Stomach (tissue), 19 donors: ENCODE measurements at places on chromosomes 3 and 15. TPM values are rescaled to one million over a fixed set of nuclear protein-coding genes. Genes with fewer than 3 reads are reported as not detected.

TERB2 gene
- polyA plus RNA-seq, result not detected

PTPRG gene
- polyA plus RNA-seq, result 2.4 TPM

CPEB1 gene
- 1.2 TPM for polyA plus RNA-seq

BTD gene
- 8.1 TPM for polyA plus RNA-seq

LDHAL6B gene
- polyA plus RNA-seq, result not detected

TNK2 gene
- polyA plus RNA-seq, result 20.1 TPM

CXCR6 gene
- 0.31 TPM for polyA plus RNA-seq

HYKK gene
- polyA plus RNA-seq, result 5.9 TPM

GOLGA8Q gene
- not detected for polyA plus RNA-seq

DNA sequence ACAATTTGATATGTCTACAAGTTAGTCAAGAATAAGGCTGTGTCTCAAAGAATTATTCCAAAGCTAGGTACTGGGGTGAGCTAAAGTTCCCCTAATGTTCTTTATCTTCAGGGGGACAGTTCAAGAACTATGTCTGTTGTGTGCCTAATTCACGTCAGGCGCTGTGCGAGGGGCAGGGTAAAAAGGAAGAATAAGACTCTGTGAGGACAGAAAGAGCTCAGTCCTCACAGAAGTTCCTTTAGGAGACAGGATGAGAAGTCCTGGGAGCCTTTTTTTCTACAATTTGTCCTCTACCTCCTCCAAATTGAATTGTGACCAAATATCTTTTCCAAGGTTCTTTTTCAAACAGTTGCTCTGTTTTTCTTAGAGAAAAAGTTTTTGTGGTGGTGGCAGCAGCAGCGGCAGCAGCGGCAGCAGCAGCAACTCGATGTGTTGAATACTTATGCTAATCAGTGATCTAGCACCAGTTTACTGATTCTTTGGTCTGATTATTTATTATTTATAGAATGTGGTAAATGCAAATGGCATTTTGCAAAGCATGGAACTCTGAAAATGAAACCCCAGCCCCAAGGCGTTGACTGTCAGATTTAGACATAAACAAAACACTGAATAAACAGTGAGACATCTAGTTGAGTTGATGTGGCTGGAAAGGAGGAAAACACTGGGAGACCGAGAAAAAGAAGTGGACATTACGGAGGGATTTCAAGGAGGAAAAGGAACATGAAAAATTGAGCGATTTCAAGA is 88.6 kb downstream of the GTPBP8 start:
- H3K4me1 ChIP-seq, result no peaks in the 10 kb centered on the region
- DNase-seq, result no peak
- peak overlapping the region; percentile 66 for H3K27ac ChIP-seq
- no peak overlapping the region for H3K4me3 ChIP-seq
- no peaks in the 10 kb centered on the region for H3K36me3 ChIP-seq

GRCh38 chr15:41876689-41877088 is 17.2 kb downstream of the SPTBN5 start:
- no peak overlapping the region for H3K4me3 ChIP-seq
- no peaks in the 10 kb centered on the region for H3K36me3 ChIP-seq

DNA sequence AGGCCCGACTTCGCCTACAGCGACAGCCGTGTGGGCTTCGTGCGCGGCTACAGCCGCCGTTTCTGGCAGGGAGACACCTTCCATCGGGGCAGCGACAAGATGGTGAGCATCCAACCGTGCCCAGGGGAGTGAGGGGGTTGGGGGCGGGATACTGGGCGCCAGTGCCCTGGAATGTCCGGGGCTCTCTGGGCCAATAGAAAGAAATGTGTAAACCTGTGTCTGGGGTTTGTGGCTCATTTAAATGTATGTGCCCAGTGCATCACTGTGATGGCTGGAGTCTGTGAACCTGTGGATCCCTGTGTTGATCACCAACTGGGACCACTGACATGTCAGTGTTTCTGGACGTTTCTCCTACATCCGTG is 423 bp downstream of the CHAC1 start:
- H3K4me3 ChIP-seq, result peak overlapping the region; percentile 78
- H3K36me3 ChIP-seq, result no peaks in the 10 kb centered on the region
- H3K27me3 ChIP-seq, result no peaks in the 10 kb centered on the region

GRCh38 chr3:138066383-138066782 is 49.0 kb downstream of the DZIP1L start:
- DNase-seq, result no peak
- H3K4me3 ChIP-seq, result no peak overlapping the region
- H3K36me3 ChIP-seq, result peaks cover 77% of the 10 kb centered on the region
- H3K27me3 ChIP-seq, result no peaks in the 10 kb centered on the region
- peaks cover 3% of the 10 kb centered on the region for H3K4me1 ChIP-seq

- no peak overlapping the region for H3K27ac ChIP-seq
- H3K4me1 ChIP-seq, result no peaks in the 10 kb centered on the region
Measured at GRCh38 chr3:170096342-170096741, 58.5 kb downstream of the GPR160 start.

- H3K36me3 ChIP-seq, result no peaks in the 10 kb centered on the region
- no peak overlapping the region for H3K27ac ChIP-seq
- H3K4me1 ChIP-seq, result no peaks in the 10 kb centered on the region
- H3K27me3 ChIP-seq, result no peaks in the 10 kb centered on the region
- H3K4me3 ChIP-seq, result no peak overlapping the region
Measured at GRCh38 chr3:179876440-179876839, 160.3 kb downstream of the PEX5L start.

GRCh38 chr3:179902061-179902460 is 134.7 kb downstream of the PEX5L start:
- H3K4me1 ChIP-seq, result peaks cover 4% of the 10 kb centered on the region
- H3K4me3 ChIP-seq, result no peak overlapping the region
- no peak for DNase-seq
- H3K36me3 ChIP-seq, result no peaks in the 10 kb centered on the region
- H3K27ac ChIP-seq, result no peak overlapping the region
- H3K27me3 ChIP-seq, result no peaks in the 10 kb centered on the region

DNA sequence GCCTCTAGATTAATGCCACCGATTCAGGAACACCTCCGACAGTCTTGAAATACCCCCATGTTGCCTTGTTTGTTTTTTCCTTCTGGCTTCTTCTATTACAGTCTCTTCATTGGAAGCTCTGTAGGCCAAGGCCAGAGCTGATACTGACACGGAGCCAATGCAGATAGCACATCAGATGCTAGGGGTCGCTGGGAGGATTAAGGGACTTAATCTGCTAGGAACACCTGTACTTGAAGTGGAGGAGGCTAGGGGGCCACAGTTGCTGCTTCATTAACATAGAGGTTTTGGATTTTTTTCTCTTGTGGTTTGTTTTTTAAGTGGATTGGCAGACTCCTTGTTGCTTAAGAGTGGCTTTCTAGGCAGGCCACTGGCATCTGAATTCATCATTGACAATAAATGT is 49.6 kb downstream of the PARP14 start:
- no peak overlapping the region for H3K27ac ChIP-seq
- no peaks in the 10 kb centered on the region for H3K4me1 ChIP-seq
- H3K36me3 ChIP-seq, result peaks cover 32% of the 10 kb centered on the region
- DNase-seq, result no peak
- no peaks in the 10 kb centered on the region for H3K27me3 ChIP-seq

DNA sequence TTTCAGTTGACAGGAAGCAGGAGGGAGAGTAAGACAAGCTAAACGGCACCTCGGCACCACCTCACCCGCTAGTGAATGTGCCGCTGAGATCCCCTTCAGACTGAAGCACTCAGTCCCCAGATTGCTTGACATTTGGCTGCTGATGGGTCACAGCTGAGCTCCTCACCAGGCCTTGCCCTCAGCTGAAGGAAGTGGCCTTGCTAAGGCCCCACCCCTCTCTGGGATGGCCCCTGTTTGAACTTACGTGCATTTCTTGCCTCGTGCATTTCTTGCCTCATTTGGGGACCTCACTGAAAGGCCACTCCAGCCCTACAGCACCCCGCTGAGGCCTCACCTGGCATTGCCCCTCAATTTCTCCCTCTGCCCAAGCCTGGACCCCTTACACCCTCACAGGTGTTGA is 39.8 kb downstream of the EOGT start:
- H3K27ac ChIP-seq, result no peak overlapping the region
- H3K4me3 ChIP-seq, result no peak overlapping the region
- no peaks in the 10 kb centered on the region for H3K4me1 ChIP-seq
- H3K36me3 ChIP-seq, result peaks cover 40% of the 10 kb centered on the region

- peaks cover 85% of the 10 kb centered on the region for H3K4me1 ChIP-seq
- H3K4me3 ChIP-seq, result no peak overlapping the region
- peaks cover 22% of the 10 kb centered on the region for H3K27me3 ChIP-seq
- peak overlapping the region; percentile 95 for H3K27ac ChIP-seq
- DNase-seq, result no peak
- no peaks in the 10 kb centered on the region for H3K36me3 ChIP-seq
Measured at GRCh38 chr3:53158765-53159155, 2.2 kb upstream of the PRKCD start.

GRCh38 chr3:37862219-37862902 is 681 bp downstream of the CTDSPL start:
- H3K27me3 ChIP-seq, result no peaks in the 10 kb centered on the region
- no peaks in the 10 kb centered on the region for H3K36me3 ChIP-seq
- H3K4me3 ChIP-seq, result peak overlapping the region; percentile 69
- H3K4me1 ChIP-seq, result peaks cover 45% of the 10 kb centered on the region

DNA sequence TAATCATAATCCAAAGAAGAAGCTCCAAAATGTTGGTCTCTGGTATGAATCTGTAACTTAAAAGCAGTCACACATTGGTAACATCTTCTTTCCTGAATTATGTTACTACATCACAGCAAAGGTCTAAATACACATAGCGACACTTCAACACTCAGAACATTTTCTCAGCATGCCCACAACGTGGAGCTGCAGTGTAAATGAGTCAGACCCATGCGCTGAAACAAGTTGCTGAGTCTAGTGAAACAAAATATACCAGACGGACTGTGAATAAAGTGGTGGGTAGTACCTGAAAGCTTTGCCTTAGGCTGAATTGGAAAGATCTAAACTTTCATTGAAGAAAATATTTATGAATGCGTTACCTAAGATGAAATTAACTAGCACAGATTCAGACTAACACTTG is 33.2 kb upstream of the GOLGA8B start:
- H3K4me1 ChIP-seq, result no peaks in the 10 kb centered on the region
- DNase-seq, result no peak
- H3K36me3 ChIP-seq, result no peaks in the 10 kb centered on the region
- peaks cover 4% of the 10 kb centered on the region for H3K27me3 ChIP-seq

DNA sequence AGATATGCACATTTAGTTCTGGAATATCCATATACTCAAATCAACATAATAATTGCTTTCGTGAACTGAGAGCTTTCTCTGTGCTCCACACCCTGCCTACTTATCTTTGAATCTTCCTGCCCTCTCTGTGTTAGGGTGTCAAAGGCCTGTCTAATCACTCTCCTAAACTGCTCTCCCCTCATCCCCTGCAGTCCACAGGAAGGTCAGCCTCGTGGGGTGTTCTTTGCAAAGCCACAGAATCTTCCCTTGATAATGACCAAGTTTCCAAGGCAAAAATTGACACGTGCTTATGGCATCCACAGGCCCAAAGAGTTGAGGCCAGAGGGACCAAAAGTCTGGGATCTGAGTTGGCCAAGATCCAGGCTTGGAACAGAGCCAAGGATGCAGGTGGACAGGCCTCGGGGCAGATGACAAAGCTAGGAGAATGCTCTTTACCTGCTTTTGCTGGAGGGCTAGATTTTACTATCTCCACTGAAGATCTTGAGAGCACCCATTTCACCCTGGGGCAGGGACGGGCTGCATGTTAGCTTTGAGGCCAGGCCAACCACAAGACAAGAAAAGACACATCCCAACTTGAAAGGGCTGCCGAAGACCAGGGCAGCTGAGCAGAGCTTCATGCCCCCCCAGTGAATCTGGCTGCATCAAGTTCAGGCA is 20.4 kb downstream of the BHLHE40 start:
- peaks cover 5% of the 10 kb centered on the region for H3K4me1 ChIP-seq
- H3K4me3 ChIP-seq, result no peak overlapping the region
- H3K27me3 ChIP-seq, result no peaks in the 10 kb centered on the region
- no peak overlapping the region for H3K27ac ChIP-seq

DNA sequence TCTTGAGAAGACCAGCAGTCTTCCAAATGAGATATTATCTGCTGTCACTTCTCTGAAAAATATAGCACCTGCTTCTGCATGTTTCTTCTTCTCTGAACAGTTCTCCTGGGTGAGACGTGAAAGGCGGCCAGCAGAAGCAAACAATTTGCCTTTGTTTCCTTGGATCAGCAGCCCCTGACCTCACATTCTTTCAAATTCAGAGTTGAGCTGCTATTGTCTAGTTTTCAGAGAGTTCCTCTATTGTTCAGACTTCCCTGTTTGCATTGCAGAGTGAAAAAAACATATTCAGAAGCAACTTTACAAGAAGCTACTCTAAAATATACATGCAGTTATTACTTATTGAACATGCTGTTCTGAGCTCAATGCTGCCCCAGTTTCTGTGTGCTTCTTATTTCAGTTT is 653.6 kb downstream of the NAALADL2 start:
- H3K4me1 ChIP-seq, result no peaks in the 10 kb centered on the region
- no peaks in the 10 kb centered on the region for H3K27me3 ChIP-seq
- H3K4me3 ChIP-seq, result no peak overlapping the region
- no peak for DNase-seq
- H3K27ac ChIP-seq, result no peak overlapping the region

GRCh38 chr15:83682476-83683088 is 28.7 kb downstream of the ADAMTSL3 start:
- peak; percentile 35 for DNase-seq
- H3K27me3 ChIP-seq, result no peaks in the 10 kb centered on the region
- no peak overlapping the region for H3K4me3 ChIP-seq
- no peaks in the 10 kb centered on the region for H3K4me1 ChIP-seq
- H3K27ac ChIP-seq, result no peak overlapping the region

GRCh38 chr15:73295630-73296286 is 73.0 kb downstream of the HCN4 start:
- H3K27me3 ChIP-seq, result no peaks in the 10 kb centered on the region
- H3K4me3 ChIP-seq, result no peak overlapping the region
- DNase-seq, result no peak
- H3K36me3 ChIP-seq, result peaks cover 88% of the 10 kb centered on the region
- no peaks in the 10 kb centered on the region for H3K4me1 ChIP-seq
- H3K27ac ChIP-seq, result no peak overlapping the region

- no peak overlapping the region for H3K4me3 ChIP-seq
- H3K27me3 ChIP-seq, result no peaks in the 10 kb centered on the region
- no peaks in the 10 kb centered on the region for H3K36me3 ChIP-seq
- no peak for DNase-seq
Measured at GRCh38 chr15:62913246-62913645, 129.3 kb upstream of the TPM1 start.

DNA sequence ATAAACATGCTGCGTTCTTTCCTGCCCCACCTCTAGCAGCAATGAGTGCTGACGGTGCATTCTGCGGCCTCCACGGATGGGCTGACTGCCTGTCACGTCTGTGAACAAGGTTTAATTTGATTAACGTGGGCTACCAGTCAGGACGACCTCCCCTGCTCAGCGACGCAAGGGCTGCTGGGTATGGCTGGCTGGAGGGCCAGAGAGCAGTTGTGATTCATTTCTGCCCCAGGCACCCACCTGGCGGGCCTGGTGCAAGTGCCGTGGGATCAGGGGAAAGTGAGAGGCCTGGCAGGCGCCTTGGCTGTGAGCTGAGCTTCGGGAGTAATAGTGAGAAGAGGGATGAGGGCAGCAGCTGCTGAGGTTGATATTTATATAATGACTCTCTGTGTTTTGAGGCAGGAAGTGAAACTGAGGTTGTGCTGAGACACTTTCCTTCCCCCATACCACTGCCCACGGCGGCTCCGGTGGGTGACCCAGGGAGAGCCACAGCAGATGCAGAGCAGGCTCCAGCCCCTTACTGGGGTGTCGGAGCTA is 190.4 kb upstream of the BCL6 start:
- no peaks in the 10 kb centered on the region for H3K36me3 ChIP-seq
- no peak for DNase-seq
- no peak overlapping the region for H3K27ac ChIP-seq
- no peaks in the 10 kb centered on the region for H3K27me3 ChIP-seq
- H3K4me1 ChIP-seq, result no peaks in the 10 kb centered on the region
- no peak overlapping the region for H3K4me3 ChIP-seq

- H3K27ac ChIP-seq, result no peak overlapping the region
- no peak for DNase-seq
- H3K4me1 ChIP-seq, result no peaks in the 10 kb centered on the region
Measured at GRCh38 chr3:197686899-197687298, 49.8 kb downstream of the RUBCN start.
